T-helper 2 cell (primary cell): ENCODE measurements at places on chromosomes 12 and 14.

- no peak for DNase-seq
These were observed 165.4 kb downstream of the CEP128 start for GRCh38 chr14:80776186-80776585.

- peak; percentile 78 for DNase-seq
These were observed 10.0 kb downstream of the SEL1L start for GRCh38 chr14:81523616-81524015.

DNA sequence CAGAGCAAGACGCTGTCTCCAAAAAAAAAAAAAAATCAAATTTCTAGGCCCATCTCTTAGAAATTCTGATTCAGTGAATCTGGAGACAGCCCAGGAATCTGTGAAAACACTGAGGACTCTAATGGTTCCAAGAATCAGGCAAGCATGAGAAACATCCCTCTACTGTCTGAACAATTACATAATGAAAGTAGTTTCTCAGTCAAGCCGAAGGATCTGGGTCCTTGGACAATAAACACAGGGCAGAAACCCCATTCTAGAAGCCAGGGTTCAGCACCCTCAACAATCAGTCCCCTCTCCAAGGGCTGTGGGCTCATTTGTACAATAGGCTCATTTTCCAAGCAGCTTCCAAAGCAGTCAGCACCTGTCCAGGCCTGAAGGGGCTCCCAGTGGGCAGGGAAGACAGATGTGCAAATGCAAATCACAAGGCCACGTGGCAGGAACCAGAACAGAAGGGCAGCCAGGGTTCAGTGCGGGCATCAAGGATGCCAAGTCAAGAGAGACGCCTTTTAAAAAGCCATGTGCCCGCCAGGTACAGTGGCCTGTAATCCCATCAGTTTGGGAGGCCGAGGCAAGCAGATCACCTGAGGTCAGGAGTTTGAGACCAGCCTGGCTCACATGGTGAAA, 96.1 kb downstream of the KSR2 start:
- DNase-seq, result no peak

GRCh38 chr12:27709932-27710591, 570 bp upstream of the MRPS35 start:
- DNase-seq, result no peak

DNA sequence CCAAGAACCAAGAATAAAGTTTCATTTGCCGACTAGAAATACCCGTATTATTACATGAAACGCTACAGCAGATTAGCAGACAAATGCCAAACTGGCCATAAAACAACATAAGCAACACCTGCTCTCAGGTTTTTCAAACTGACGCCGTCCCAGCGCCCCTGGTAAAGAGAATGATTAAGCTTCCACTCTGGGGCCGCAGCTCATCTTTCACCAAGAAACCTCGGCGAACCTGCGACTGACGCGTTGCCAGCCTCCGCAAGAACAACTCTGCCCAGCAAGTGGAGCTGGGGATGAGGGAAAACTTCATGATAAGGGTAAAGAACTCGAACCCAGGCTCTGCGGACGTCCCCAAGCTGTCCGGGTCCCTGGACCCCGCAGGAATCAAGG, 530 bp downstream of the ARL1 start:
- DNase-seq, result no peak

- DNase-seq, result no peak
These were observed 686.5 kb downstream of the LRFN5 start for GRCh38 chr14:42293180-42293579.

- DNase-seq, result no peak
These were observed 21.2 kb downstream of the TMED10 start for GRCh38 chr14:75155169-75155568.

DNA sequence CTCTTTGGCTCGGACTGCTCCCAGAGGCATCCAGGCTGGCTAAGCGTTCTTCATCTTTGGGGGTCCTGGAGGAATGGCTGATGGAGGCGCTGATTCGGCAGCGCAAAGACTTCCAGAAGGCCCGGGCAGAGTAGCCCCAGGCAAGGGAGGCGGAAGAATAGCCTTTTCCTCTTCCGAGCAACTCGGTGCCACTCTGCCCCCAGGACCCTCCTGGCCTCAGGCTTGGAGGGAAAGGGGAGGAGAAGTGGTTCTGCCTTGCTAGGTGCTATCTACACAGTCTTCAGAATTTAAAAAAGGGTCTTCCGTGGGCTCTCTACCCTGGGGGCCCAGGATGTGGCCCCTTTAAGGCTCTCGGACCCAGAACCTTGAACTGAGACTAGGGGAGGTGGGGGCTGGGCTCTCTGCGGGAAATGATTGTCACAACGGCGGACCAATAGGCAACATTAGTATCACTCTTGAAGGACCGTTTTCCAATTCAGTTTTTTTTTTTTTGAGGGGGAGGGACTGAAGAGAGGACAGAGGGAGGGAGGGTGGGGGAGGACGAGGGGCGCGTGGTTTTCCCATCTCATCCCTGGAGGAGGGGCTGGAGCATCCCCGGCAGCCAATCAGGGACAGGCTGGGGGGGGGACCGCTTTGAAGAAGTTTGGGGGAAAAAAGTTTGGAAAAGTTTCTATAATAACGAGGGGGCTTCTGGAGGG, at the start of gene NFATC4:
Gene NFATC4 (plus strand): TSS at position 671 of the 698 bp plus-strand sequence. CDS start 157 bp downstream, outside the sequence.
- DNase-seq, result no peak

DNA sequence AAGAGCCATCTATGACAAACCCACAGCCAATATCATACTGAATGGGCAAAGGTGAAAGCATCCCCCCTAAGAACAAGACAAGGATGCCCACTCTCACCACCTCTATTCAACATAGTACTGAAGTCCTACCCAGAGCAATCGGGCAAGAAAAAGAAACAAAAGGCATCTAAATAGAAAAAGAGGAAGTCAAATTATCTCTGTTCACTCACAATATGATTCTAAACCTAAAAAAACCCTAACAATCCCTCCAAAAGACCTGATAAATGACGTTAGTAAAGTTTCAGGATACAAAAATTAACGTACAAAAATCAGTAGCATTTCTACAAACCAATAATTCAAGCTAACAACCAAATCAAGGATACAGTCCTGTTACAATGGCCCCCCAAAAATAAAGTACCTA, 26.9 kb downstream of the MDM1 start:
- DNase-seq, result no peak

GRCh38 chr12:30905463-30906009, 21.0 kb upstream of the TSPAN11 start:
- no peak for DNase-seq

DNA sequence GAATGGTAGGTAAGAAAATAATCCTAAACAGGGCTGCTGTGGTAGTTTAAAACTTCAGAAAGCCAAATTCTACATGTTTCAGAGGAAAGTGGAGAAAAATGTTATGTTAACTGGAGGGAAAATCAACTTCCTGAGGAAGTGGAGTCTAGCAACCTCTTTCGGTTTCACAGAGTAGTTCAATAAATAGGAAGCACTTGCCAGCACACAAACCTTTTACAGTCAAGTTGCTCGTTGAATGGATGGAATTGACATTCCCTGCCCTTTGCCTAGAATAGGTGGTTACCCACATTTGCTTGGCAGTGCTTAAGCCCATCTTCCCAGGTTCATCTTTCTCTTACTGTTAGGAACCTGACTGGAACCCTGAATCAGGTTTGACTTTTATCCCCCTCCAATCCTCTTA, 15.9 kb downstream of the ANKRD13A start:
- no peak for DNase-seq

DNA sequence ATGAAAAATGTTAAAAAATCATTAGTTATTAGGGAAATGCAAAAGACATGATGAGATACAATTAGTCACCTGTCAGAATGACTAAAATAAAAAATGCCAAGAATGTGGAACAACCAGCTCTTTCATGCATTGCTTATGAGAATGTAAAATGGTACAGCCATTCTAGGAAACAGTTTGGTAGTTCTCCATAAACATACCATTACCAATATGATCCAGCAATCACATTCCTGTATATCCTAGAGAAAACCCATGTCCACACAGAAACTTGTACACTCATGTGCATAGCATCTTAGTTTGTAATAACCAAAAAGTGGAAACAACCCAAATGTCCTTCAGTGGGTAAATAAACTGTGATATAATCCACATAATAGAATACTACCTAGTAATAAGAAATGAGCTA, 245.7 kb downstream of the FUT8 start:
- no peak for DNase-seq

DNA sequence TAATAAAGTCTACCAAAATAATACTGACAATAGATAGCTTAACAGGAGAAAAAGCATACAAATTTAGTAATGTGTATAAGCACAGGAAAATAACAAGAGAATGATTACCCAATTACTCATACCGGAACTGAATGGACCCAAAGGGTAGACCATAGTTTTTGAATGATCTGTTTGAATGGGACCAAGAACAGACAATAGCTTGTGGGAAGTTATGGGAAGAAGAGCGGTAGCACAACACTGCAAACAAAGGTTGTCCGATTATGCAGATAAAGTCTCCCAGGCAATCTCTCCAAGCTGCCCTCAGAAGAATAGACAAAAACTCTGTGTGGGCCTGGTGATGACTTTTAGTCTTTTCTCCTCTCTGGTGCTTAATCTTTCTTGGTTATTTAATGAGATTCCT, 96.6 kb upstream of the NEDD1 start:
- DNase-seq, result no peak

DNA sequence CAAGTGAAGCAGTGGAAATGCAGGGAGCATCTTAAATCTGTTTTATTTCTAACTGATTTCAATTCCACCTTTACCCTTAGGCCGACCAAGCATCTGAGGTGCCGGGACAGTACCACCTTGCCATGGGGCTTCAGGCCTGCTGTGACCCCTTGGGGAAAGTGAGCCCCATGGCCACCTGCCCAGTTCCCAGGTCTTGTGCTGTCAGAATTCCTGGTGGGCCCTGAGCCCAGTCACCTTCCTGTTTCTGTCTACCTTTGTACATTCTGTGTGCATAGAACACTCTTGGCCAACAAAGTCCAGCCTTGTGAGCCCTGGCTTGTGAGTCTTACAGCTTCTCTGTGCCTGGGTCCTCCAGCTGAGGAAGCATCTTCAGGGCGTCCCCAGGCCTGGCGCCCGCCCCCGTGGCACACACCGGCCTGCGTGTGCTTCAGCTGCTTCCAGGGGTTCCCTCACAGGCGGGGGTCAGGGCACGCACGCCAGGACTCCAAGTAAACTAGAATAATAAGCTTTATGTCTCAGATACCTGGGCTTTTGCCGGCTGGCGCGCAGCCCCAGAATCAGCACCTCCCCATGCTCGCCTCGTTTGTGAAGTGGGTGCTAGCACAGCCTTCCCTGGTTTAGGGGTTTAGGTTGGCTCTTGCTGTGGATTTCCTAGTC, 10.3 kb downstream of the ZFYVE21 start:
- DNase-seq, result no peak

DNA sequence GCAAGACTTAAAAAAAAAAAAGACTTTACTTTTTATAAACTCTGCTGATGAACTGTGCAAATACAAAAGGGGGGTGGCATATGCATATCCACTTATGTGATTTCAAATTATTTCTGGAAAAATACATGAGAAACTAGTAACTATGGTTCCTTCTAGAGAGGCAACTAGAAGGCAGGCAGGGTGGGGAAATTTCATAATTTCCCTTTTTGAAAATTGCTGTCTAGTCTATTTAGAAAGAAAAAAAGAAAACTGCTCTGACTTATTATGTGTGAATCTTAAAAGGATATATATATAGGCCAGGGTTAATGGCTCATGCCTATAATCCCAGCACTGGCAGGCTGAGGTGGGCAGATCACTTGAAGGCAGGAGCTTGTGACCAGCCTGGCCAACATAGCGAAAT, 42.3 kb downstream of the ANAPC7 start:
- DNase-seq, result no peak

DNA sequence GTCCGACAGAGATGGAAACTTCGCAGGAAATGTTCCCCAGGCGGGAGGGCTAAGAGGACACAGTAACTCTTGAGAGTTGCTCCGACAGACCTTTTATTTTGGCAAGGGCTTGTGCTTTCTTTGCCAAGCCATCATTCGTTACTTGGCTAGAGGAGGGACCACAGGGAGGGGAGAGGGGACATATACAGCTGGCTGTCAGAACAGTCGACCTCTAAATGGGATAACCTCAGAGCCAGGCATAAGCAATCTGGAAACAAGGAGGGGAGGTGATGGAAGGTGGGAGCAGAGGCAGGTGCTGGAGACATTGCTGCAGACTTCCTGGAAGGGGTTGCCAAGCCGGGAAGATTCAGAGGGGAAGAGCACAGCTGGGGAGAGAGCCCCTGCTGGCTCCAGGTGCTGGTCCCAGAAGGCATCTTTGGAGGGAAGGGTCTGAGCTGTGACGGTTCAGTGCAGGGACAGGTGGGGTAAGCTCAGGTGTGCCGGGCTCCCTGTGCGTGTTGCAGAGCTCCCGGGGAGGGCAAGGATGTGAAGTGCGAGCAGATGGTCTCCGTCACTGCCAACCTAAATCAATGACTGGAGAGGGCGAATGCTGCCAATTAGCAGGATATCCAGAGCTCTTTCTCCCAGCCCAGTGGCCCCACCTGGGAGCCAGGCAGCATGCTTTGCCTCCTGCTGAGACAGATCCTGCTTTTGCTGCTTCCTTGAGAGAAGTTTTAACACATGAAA, 50.1 kb downstream of the CHST11 start:
- no peak for DNase-seq

DNA sequence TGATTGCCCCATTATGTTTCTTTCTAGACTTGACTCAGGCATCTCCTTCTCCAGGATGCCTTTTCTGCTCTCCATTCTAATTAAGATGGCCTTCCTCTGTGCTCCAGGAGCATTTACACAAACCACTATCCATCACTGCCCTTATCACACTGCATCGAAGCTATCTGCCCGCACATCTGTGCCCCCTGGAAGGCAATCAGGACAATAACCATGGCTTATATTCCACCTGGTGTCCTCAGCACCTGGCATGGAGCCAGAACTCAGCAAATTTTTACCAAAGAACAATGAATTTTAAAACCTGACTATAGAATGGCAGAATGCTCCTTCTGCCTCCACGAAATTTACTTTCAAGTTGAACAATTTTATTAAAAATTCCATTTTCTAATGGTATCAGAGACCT, 465.8 kb downstream of the APAF1 start:
- DNase-seq, result no peak

- DNase-seq, result no peak
These were observed 92.4 kb downstream of the EML1 start for GRCh38 chr14:99885649-99885958.

DNA sequence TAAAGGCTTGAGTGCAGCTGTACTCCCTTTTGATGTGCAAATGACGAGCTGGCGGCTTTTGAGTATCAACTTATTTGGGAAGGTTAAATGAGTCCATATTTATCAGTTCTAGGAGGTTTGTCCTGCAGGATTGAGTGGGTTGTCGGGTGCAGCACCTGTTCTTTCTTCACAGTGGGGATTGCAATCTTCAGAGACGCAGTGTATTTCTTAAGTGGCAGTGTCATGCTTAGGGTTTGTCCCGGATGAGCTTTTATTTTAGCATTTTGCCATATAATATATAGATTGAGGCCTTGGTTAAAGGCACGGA, 1.2 kb downstream of the FUT8 start:
- DNase-seq, result peak; percentile 44

- DNase-seq, result no peak
These were observed 319.3 kb upstream of the NOVA1 start for GRCh38 chr14:26917086-26917485.
